ENCODE measurements at places on chromosomes 11 and 22. TPM values are rescaled to one million over a fixed set of nuclear protein-coding genes. Genes with fewer than 3 reads are reported as not detected.

GRCh38 chr11:109734566-109734965, 312.6 kb downstream of the C11orf87 start:
- DNase-seq, result no peak

- no peak for DNase-seq
These were observed 161.9 kb downstream of the MSANTD4 start for GRCh38 chr11:105860105-105860504.

DNA sequence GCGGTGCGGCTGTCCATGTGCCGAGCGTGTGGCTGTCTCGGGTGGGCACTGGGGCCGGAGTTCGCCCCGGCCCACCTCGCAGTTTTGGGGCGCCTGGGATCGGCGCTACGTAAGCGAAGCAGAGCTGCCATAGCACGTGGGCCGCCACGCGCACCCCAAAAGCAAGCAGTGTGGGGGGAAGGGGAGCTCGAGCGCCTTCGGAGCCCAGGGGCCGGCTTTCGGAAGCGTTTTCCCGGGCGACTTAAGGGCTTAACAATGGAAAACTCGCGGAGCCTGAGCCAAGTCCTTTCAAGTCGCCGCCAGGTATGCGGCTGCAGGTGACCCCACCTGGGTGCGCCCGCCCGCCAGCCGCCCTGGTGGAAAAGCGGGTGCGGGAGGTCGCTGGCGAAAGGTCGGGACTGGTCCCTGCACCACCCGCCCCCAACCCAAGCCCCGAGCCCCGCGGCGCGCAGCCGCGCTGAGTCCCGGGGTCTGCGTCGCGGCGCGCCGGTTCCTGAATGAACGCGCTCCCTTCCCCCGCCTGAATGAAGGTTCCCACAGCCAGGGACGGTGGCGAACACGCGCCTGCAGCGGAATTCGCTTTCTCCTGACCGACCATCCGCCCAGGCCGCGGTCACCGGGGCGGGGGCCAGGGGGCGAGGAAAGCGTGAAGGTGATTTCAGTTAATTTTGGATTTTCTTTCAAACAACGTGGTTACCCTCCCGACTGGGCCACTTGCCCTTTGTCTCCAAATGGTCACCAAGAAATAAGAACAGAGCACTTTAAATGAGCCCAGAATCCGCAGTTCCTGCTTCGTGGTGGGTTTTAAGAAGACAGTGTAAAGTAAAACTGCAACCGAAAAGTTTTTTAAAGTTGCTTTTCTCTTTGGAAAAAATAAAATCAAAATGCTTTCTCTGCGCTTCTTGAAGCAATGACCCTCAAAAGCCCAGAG, 2.8 kb upstream of the CCND1 start:
- DNase-seq, result peak; percentile 71

GRCh38 chr11:38718049-38718448, 2120.0 kb upstream of the RAG2 start:
- no peak for DNase-seq

GRCh38 chr11:23780231-23780630, 716.6 kb upstream of the LUZP2 start:
- DNase-seq, result no peak

- peak; percentile 69 for DNase-seq
These were observed 464 bp upstream of the CECR2 start for GRCh38 chr22:17368554-17369438.

- no peak for DNase-seq
These were observed 49.0 kb downstream of the PRR5L start for GRCh38 chr11:36345084-36345511.

DNA sequence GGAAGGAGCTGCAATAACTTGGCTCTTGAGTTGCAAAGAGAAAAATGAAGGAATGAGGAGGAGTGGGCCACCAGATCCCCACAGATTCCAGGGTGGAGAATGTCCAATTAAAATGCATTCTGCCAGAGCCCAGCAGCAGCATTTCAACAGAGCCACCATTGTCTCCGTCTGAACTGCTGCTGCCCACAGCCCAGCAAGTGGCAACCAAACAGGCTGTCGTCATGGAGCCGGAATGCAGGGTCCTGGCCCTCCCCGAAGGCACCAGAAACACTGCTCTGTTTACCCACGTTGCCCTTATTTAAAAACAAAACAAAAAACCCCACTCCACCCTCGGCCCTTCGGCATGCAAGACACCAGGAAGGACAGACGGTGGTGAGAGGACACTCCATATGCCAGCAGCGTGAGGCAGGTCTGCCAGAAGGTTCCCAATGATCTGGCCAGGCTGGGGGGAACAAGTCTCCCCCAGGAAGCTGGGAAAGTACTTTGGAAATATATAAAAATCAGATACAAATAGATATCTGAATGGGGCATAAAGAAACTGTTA, 32.5 kb downstream of the PLEKHA7 start:
- DNase-seq, result peak; percentile 50

DNA sequence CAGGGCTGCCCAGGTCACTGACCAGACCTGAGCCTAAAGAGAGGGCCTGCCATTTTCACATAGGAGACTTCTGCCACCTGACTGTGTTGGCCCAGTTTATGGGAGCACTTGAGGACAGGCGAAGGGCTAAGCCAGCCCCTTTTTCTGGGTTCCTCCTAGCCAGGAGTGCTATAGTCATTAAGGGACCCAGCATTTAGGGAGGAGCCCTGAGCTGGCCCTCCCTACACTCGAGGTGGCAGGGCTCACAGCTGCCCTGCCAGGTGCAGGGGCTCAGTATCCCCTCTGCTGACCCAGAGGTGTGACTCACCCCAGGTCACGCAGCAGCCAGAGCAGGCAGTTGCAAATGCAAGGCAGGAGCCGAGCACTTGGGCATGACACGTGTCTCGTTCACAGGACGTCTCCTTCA, 86.3 kb upstream of the CRYBB3 start:
- DNase-seq, result no peak

The ACCSL gene
- total RNA-seq, result not detected

The DEFB131B gene
- total RNA-seq, result not detected

The DKK3 gene
- 520 TPM for total RNA-seq

The MS4A14 gene
- total RNA-seq, result 0.97 TPM

Data from Right ventricle myocardium superior (tissue), 1 donor.